Heart right ventricle (tissue), 16 donors: ENCODE measurements at places on chromosomes 12 and 14. TPM values are rescaled to one million over a fixed set of nuclear protein-coding genes. Genes with fewer than 3 reads are reported as not detected.

Gene FKBP3
- 128 TPM for total RNA-seq

Gene TAS2R9
- total RNA-seq: not detected

Gene SSTR1
- 0.53 TPM for total RNA-seq

Gene DTX1
- 3.7 TPM for total RNA-seq

Gene CPNE6
- total RNA-seq: not detected

Gene POU6F1
- total RNA-seq: 7.7 TPM

Gene ADCY6
- total RNA-seq: 103 TPM

Gene OTX2
- not detected for total RNA-seq

Gene PZP
- 0.31 TPM for total RNA-seq

DNA sequence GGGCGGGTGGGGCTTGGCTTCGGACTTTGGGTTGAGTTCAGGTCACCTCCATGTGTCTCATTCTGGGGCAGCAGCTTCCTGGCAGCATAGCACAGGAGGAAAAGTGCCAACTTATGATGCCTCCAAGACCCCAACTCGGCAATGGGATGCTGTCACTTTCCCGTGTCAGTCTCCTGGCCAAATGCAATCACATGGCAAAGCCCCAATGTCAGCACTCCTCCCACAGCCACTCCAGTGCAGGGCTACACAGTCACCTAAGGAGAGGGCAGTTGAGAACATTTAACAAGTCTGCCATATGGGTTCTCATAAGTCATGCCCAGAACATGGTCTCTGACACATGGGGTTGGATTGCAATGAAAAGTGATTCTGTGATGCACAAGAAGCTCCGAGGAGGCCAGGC, 26.7 kb downstream of the ELK3 start:
- DNase-seq: peak; percentile 85

- no peak for DNase-seq
Measured at GRCh38 chr12:116164250-116165035, 113.0 kb downstream of the MED13L start.

GRCh38 chr12:114669401-114670290, 14.3 kb downstream of the TBX3 start:
- no peak for DNase-seq

GRCh38 chr12:30308010-30308717, 387.5 kb downstream of the IPO8 start:
- DNase-seq: no peak

- no peak for DNase-seq
Measured at GRCh38 chr12:110548678-110549077, 34.4 kb downstream of the PPTC7 start.

GRCh38 chr12:123043536-123044001, 63.1 kb downstream of the ARL6IP4 start:
- peak; percentile 82 for DNase-seq

DNA sequence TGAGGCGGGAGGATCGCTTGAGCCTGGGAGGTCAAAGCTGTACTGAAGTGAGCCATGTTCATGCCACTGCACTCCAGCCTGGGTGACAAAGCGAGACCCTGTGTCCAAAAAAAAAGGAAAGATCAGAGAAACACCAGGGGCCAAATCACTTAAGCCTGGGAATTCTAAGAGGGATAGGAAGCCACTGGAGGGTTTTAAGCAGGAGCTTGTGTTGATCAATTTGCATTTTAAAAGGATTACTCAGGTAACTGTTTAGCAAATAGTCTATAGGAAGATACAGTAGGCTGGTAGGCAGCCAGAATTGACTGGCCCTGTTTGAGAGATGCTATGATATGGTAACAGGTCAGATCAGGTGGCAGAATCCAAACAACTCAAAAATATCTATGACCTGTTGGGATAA, 162.7 kb downstream of the SPTSSA start:
- DNase-seq: no peak

GRCh38 chr12:6167327-6168280, 32.6 kb upstream of the CD9 start:
- peak; percentile 80 for DNase-seq

DNA sequence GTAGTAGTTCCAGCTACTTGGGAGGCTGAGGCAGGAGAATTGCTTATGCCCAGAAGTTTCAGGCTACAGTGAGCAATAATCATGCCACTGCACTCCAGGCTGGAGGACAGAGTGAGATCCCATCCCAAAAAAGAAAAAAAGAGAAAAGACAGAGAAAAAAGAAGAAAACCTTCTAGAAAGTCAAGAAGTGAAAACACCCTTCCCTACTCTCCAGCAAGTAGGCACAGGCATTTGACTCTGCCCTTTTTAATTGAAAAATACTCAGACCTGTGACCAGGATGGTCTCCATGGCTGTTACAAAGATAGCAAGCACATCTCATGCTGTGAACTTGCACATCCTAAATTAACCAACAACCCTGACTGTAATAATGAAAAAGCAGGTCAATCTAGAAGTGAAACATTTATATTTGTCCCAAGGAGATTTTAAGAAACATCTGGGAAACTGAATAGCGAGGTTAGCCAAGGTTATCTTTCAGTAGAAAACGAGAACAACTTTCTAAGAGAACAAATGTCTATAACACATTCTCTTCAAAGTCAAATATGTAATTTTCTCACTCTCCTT, 2.0 kb downstream of the TMTC1 start:
- DNase-seq: no peak

DNA sequence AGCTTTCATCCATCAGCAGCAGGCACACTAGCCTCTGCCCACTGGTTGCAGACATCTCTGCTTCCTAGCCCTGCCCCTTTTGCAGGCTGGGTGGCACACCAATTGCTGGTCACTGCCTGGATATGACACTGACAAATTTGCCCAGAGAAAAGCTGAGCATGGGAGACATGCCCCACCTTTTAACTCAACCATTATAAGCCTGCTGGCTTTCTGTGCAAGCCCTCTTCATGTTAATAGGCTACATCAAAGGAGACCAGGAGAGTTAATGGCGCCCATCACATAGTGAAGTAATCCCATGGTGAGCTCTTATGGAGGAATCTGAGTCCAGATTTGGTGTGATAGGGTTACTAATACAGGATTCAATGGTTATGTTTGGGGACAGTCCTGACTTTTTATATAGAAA, 139.2 kb downstream of the KICS2 start:
- no peak for DNase-seq

- no peak for DNase-seq
Measured at GRCh38 chr14:94337274-94337673, 14.1 kb upstream of the SERPINA6 start.

DNA sequence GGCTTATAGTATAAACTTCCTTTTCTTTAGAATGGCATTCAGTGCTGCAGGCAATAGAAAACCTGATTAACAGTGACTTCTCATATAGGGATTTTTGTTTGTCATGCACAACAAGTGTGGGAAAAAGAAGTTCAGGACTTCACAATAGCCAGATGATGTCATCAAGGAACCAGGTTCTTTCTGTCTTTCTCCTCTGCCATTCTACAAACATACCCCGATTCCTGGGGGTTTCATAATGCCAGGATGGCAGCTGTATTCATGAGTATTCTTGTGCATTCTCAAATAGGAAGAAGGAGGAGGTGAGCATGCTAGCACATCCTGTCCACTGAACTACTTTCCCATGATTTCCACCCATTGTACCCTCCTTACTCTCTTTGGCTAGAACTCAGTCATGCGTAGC, 182.7 kb upstream of the EEA1 start:
- DNase-seq: no peak

DNA sequence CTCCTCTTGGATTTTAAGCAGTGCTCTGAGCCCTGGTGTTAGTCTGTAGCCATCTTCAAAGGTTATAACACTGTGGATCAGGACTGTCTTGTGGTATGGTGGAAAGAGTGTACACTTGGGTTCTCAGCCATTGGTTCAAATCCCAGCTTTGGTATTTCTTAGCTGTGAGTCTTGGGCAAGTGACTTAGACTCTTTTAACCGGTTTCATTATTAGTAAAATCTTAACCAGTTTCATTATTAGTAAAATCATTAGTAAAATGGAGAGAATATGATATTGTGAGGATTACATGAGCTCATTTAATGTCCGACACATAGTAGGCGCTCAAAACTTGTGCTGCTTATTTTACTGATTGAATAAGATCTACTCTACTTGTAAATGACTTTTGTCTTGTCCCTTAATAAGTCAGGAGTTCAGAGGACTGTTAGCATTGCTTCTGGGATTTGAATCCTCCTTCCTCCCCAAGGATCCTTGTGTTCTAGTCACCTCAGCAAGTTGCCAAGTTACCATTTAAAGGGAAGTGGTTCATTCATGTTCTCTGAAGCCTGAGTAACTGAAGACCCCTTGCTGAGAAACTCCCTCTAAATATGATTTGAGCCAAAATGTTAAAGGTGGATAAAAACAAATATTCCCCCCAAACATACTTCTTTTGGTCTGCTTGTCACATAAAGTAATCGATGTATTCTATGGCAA, 12.4 kb downstream of the TTLL5 start:
- DNase-seq: no peak

- no peak for DNase-seq
Measured at GRCh38 chr12:124207617-124208016, 87.3 kb upstream of the RFLNA start.

GRCh38 chr14:99436247-99437180, 44.1 kb downstream of the SETD3 start:
- no peak for DNase-seq

- no peak for DNase-seq
Measured at GRCh38 chr14:100320157-100320856, 2.8 kb upstream of the SLC25A47 start.

- DNase-seq: no peak
Measured at GRCh38 chr12:113064395-113065125, 8.0 kb downstream of the DTX1 start.

DNA sequence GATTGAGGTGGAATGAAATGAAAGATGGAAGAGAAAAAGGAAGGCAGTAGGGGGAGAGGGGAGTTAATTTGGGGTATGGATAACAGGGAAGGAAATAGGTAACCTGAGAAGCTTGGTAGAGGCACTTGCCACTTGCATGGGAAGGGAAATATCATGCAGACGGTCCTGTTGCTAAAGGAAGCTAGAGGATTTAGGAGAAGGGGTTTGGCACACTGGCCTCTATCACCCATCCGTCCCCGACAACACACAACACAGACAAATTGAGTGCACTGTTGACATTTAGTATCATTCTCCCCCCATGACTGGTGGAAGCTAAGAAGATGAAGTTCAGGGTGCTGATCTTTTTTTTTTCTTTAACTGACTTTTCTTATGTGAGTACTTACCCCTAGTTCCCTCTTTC, 2.0 kb downstream of the OR10AD1 start:
- no peak for DNase-seq

GRCh38 chr12:31496257-31496656, 94.7 kb downstream of the DENND5B start:
- DNase-seq: no peak

DNA sequence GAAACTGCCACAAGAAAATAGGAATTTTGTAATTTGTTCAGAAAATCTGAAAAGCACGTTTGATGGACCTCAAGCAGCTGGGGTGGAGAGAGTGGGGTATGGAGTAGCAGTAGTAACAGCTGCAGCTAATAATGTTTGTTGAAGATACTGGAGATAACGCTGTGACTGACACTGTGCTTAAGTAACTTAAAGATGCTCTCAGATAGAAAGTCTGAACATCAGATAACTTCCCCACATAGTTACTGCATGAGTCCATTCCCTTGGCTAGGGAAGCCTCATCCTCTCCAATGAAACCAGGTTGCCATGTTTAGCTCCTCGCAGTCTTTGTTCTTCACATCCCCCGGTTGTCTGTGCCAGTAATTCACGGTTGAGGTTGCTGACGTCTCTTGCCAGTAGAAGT, 24.9 kb downstream of the RMST start:
- no peak for DNase-seq

DNA sequence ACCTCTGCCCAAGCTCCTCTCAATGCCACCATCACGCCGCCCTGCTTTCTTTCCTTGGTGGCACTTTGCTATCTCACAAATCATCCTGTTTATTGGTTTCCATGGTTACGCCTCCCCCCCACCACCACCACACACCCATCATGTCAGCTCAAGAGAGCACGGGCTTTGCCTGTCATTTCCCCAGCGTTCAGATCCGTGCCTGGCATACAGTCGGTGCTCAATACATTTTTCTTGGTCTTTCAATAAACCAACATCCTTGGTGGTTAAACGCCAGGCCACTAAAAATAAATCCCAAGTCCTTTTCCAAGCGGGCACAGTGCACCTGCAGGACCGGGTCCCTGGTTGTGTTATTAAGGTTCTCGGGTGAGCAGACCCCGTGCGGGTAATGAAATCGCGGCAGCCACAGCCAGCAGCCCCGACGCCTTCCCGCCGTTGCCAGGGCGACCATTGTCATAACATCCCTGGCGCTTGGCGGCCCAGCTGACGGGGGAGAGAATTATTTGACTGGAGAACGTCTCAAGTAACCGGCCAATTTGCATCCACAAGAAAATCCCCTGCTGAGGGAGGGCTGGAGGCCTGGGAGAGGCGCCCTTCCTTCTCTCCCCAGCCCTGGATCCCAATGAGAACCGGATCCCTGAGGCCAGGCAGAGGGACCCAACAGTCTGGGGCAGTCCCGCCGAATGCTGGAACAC, 92.9 kb downstream of the KSR2 start:
- no peak for DNase-seq

- no peak for DNase-seq
Measured at GRCh38 chr14:69037790-69038454, 58.8 kb upstream of the ACTN1 start.

- no peak for DNase-seq
Measured at GRCh38 chr12:91094032-91094662, 17.1 kb downstream of the LUM start.

DNA sequence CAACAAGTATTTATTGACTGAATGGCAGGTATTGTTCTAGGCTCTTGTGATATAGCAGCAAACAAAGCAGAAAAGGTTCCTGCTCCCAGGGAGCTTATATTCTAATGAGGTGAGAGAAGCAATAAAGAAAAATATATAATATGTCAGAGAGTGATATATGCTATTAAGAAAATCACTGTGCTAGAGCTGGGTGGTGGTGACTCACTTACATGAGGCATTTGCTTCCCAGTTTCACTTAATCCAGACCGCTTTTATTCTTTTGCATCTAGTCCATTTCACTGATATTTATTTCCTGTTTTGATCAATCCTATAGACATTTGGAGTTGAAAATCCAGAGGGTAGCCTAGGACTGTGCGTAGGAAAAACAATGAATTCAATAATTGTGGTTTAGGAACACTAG, 17.5 kb downstream of the TRHDE start:
- no peak for DNase-seq

GRCh38 chr12:54051874-54052437, 1.7 kb upstream of the HOXC4 start:
- DNase-seq: no peak

DNA sequence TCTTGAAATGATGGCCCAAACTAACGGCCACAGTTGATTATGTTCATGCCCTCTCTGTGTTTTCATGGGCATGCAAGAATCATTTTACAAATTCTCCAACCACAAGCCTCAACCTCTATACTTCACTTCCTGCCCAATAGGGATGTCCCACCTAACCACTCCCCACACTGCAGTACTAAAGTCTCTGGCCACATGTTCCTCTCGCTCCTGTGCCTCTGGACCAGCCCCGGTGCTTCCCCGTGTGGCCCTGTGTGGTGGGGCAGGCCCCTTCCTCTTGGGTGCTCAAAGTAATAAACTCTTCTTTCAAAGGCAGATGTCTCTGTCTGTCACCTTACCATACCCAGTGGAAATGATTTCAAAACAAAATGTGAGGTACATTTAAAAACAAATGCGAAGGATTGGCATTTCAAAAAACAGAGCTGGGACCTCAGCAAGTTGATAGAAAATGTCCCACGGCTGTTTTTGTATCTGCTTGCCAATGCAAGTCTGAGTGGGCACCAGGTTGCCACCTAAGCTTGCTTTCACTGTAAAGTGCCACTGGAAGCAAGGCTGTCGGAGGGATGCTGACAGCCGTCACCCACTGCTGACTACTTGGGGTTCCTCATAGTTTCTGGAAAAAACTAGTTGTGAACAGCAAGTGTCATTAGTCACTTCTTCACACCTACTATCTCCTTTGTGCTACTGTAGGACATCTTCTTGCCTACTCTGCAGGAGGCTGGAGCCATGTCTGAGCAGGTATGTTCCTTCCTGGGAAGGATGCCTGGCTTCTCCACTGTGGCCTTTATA, 8.2 kb upstream of the SERPINA11 start:
- no peak for DNase-seq
